ENCODE measurements at places on chromosomes 7 and 10.

DNA sequence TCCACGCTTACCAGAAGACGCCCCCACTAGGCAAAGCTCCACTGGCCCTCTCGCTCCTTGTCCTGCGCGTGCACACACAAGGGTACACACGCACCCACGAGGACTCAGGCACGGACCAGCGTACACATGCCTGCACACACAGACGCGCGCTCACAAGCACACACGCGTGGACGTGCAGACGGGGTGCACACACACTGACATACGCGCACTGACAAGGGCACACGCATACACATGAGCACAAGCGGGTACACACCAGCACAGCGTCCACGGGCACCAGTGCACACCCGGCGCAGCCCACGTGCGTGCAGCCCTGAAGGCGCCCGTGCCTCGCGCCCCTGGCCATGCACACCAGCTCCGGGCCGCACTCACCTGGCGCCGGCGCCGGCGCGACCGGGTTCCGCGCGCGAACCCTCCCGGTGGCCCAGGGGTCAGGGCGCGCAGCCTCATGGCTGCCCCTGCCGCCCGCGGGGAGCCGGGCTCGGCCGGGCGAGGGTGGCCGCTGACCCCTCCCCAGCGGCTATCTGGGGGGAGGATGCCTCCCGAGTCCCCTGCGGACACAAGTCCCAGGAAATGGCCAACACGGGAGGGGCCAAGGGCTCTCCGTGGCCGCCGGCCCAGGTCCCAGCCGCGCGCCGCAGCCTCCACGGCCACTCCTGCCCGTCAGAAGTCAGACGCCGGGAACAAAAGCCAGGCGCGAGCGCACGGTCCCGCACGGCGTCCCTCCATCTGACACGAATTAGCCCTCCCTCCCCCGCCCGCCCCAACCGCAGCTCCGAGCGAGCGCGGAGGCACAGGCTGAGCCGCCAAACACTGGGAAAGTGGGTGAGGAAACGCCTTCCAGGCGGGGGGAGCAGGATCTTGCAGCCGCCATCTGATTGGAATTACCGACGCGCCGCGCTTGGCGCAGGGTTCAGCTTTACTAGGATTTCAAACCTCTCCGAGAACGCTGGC lies 45.0 kb downstream of the TNS3 start:
- no peak for DNase-seq

- DNase-seq = no peak
These were observed 304.6 kb downstream of the PRPF18 start for GRCh38 chr10:13891128-13892000.

DNA sequence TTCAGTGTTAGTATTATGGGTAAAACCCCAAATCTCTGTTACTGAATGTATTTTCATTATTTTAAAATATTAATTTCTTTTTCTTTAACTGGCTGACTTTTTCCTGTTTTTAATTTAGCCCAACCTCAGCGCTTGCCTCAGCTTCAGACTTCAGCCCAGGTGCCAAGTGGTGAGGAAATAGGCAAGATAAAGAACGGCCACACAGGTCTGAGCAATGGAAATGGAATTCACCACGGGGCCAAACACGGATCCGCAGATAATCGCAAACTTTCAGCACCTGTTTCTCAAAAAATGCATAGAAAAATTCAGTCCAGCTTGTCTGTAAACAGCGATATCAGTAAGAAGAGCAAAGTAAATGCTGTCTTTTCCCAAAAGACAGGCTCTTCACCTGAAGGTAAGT lies 57.5 kb downstream of the MDFIC start:
- DNase-seq = no peak

DNA sequence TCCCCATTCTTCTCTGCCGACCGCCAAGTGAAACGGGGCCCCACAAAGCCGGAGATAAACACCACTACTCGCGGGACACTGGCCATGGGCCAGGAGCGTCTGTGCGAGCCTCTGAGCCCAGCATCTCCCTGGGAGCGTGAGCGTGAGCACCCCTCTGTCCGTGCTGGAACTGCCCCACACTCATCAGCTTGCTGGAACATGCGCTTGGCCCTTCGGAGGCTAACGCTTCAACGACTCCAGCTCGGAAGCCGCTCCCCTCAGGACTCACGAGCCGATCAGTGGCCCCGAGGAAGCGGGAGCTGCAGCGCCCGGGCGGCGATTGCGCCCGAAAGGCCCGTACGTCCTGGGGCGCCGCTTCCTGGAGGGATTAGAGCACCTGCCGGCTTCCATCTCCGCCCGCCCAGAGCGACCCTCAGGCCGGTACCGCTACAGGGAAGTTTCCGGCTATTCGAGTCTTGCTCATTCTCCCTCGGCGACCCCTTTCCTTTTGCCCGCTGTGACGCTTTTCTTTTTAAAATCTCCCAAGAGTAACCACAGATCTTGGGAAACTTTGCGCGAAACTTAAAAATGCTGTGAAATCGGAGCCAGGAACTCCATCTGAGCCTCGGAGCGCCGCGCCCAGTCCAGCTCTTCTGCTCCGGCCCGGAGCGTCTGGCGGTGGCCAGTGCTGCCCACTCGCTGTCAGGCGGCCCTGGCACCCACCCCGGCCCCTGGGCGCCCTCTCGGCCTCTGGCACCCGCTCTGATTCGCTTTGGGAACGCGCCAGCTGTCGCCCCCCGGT lies 1.0 kb downstream of the TLL2 start:
- DNase-seq = no peak

GRCh38 chr7:28685644-28686417 lies 272.3 kb downstream of the TRIL start:
- DNase-seq = peak; percentile 10

DNA sequence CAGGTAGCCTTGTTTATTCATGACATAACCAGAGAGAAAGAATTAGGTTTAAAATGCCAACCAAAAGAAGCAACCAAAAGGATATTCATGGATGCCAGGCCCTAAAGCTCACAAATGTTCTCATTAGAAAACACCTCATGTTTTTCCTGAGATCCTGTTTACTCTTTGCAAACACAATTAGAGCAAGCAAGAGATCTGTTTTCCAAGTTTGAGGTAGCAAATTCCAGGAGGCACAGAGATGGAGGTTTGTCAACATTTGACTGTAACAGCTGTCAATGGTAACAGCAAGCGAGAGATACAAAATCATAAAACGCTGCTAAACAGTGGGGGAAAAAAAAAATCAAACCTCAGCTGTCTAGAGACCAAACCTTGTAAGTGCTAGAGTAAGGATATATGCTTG lies 182.2 kb downstream of the PLXDC2 start:
- DNase-seq = no peak

DNA sequence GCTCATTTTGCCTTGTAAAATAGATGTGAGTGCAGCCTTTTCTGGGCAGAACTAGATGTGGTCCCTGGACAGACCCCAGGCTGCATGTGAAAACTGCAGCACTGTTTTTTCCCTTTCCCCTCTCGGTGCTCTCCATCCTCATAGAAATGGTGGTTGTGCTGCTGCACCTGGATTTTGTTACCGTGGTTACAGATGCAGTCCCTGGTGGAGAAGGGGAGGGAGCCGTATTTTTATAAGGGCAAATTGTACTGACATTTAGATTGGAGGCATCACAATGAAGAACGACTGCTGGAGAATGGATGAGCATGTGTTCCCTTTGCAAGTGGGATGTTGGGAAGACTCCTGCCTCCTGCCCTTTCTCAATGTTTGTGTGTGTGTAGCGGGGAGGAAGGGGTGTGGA lies 469.9 kb downstream of the CCSER2 start:
- DNase-seq = no peak

DNA sequence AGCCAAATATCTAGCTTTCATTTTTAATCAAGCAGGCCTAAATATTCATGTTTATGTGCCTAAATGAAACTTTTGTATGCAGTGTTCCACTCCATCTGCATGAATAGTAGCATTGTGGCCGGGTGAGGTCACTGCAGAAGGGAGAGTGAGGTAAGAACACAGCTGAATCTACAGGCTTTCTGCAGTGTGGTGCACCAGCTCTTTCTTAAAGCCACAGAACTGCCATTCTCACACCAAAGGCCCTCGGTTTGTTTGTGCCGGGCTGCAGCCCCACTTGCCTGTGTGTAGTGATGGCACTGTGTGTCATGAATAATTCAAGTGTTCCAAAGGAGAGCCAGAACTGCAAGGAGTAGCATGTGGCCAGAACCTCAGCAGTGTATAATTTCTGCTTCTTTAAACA lies 204.1 kb downstream of the TRIL start:
- no peak for DNase-seq

GRCh38 chr10:51696251-51696650 lies 3.1 kb downstream of the CSTF2T start:
- DNase-seq = no peak

- no peak for DNase-seq
These were observed 12.7 kb upstream of the RHBDD2 start for GRCh38 chr7:75866114-75866488.

DNA sequence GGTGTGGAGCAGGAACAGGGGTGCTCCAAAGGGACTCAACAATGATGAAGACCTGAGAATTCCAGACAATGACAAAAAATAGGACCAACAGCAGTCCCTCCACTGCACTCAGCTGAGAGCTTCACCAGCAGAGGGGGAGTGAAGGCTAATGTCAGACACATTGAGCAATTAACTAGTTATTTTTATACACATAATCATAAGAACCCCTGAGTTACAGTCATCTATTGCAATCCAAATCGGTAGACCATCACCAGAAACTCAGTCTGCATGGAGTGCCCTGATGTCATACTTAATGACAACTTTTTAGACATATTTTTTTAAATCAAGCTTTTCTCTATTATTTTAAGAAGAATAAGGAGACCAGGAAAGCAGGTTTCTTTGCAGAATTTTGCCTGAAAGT lies 30.6 kb upstream of the IKZF1 start:
- DNase-seq = no peak

- no peak for DNase-seq
These were observed 293.1 kb downstream of the GRM8 start for GRCh38 chr7:126959649-126960048.

DNA sequence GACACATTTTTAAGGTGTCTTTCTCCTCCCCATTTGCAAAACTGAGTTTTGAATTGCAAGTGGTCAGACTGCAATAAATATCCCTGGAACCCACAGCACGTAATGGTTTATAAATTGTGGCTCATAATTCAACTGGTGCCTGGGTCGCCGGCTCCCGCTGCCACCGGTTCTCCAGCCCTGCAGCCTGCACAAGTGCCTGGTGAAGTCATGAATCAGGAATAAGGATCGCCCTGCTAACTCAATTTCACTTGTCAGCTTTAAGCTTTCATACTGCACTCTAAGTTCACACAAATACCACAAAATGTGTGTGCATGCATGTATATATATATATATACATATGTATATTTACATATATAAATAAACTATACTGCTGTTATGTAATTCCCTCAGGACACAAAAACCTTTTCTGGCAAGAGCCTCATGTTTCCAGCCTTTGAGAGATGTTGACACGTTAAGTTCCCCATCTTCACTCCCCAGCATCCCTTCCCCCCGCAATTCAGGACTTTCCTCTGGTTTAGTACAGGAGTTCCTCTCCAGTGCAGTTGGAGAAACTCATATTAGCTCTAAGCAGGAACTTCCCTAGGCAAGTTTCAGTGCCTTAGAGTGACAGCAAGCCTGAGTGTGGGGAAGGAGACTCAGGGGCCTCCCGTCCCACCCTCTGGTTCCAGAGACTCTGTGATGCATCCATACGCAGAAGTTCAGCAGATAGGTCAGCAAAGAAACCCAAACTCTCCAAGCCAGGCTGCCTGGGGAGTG lies 129.2 kb upstream of the UNC5B start:
- no peak for DNase-seq

DNA sequence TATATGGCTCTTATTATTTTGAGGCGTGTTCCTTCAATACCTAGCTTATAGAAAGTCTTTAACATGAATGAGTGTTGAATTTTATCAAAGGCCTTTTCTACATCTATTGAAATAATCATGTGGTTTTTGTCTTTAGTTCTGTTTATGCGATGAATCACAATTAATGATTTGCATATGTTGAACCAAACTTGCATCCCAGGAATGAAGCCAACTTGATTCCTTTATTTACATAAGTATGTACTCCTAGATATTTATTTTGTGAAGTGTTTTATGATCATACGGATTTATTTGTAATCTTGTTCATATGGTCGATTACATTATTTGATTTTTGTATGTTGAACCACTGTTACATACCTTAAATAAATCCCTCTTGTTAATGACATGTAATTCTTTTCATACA lies 244.3 kb upstream of the KCND2 start:
- no peak for DNase-seq

GRCh38 chr10:25890995-25891394 lies 43.0 kb upstream of the MYO3A start:
- DNase-seq = no peak

- no peak for DNase-seq
These were observed 745 bp downstream of the TCERG1L start for GRCh38 chr10:131310551-131311401.

GRCh38 chr10:124756156-124756903 lies 12.2 kb upstream of the FAM53B start:
- DNase-seq = no peak

- DNase-seq = no peak
These were observed 322.4 kb downstream of the PCDH15 start for GRCh38 chr10:54478601-54479000.

DNA sequence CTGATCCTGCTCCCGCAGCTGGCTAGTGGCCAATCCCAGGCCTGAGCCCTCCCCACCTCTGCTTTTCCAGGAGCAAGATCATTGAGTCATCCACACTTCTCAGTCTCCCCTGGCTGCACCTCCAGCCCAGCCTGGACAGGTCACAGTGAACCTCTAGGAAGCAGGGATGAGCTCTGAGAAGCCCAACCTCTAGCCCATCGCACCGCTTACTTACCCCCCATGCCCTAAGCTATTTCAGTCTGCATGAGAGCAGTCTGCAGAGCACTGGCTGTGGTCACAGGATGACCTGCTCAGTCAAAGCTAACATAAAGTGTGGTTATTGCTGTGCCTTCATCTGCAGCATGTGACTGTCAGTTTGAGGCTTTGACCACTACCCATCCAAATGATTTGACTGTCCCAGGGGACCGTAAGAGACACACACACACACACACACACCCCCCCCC lies 129.2 kb downstream of the SORBS1 start:
- DNase-seq = no peak

- no peak for DNase-seq
These were observed 260.1 kb upstream of the CDC14C start for GRCh38 chr7:48664241-48664640.

- peak; percentile 67 for DNase-seq
These were observed 6.5 kb downstream of the HIPK2 start for GRCh38 chr7:139771001-139771956.

DNA sequence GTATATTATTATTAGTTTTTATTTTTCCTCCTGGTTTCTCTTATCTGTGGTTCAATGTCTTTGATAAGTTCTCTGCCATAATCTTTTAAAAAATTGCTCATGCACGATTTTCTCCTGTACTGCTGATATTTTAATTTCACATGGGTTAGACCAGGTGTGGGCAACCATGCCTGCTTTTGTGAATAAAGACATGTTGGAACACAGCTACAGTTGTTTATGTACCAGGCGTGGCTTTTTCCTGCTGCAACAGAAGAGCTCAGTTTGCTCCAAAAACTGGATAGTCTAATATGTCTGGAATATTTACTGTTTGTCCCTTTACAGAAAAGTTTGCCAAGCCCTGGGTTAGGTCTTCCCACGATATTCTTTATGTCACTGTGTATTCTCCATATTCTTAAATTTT lies 105.2 kb downstream of the VWC2 start:
- no peak for DNase-seq

GRCh38 chr7:131773413-131773812 lies 217.0 kb upstream of the PODXL start:
- DNase-seq = no peak

Measured in activated CD4-positive, alpha-beta T cell treated with anti-CD3 and anti-CD28 coated beads, Interleukin-2, amount 50 U/mL, for 16 hours (primary cell).